ENCODE measurements at places on chromosomes 3 and 15.

- no peak for DNase-seq
Observed at GRCh38 chr3:64215103-64215502, 10.2 kb downstream of the PRICKLE2 start.

DNA sequence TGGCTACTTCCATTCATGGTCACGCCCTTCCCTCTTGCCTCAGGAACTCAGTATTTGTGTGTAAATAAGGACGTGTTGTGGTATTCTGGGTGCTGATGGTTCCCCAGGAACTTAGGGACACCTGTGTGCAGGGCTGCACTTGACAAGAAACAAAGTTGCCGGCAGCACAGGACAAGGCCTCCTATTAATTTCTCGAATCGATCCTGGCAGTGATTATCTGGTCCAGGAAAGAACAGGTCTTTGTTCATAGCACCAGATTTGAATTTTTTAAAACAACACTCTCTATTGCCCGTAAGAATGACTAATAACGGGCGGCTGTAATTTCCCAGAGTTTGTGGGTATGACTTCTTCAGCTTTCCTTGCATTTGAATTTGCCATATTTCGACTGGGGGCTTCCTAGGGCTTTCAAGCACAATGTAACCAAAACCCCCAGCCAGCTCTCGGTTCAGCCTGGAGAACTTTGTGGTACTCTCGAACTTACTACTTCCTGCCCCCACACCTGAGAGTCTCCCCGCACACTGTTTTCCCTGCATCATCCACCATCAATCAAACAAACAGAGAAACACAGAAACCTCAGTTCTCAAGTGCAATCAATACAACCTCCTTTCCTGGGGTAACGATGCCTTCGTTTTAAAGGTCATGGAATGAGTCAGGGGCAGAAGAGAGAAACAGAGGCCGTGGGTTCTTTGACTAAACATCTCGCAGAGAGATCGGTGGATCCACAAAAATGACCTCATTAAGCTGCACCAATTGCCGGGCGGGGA lies 241.7 kb upstream of the ICE2 start:
- peak; percentile 3 for DNase-seq

DNA sequence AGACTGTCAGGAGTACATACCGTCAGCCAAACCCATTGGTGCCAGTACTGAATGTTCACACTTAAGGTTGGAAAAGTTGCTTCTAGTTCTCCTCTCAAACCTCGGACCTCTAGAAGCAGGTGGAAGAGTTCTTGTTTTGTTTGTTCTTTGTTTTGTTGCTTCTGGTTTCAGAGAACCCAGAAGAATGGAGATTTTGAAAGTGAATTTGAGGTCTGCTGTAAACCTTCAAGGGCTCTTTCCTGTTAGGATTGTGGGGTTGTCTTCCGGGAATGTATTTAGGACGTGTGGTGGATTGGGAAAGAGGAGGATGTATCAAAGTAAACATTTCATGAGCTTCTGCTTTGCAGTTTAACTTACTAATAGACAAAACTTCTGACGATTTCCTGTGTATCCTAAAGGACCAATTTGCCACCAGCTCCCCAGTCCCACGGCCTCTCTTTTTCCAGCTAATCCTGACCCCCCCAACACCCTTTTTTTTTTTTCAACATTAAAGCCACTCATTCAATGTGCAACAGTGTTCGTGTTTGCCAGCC lies 50.3 kb downstream of the FILIP1L start:
- no peak for DNase-seq

- DNase-seq = no peak
Observed at GRCh38 chr3:159786489-159787177, 202.0 kb upstream of the IL12A start.

DNA sequence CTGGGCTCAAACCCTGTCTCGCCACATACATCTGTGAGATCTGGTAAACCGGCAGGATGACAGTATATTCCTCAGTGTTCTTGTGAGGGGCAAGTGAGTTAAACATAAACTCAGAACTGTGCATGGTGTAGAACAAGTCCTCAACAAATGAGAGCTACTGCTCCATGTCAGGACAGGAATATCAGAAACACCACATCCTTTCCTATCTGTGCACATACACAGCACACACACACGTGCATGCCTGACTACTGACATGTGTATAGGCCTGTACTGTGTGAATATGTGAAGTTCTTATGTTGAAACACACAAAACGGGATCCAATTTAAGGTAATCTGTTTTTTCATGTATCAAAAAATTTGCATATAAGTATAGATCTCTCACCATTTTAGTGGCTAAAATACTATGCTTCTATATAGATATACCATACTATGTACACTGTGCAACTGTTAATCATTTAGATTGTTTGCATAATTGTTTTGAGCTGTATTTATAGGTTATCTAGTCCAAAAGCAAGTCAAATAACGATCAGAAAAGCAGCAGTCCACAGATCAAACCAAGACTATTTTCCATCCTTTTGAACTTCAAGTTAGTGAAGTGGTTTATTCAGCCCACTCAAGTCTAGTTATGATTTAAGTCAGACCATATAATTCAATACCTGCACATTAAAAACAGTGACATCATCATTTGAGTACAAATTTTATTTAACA lies 44.8 kb downstream of the CCR4 start:
- DNase-seq = no peak

DNA sequence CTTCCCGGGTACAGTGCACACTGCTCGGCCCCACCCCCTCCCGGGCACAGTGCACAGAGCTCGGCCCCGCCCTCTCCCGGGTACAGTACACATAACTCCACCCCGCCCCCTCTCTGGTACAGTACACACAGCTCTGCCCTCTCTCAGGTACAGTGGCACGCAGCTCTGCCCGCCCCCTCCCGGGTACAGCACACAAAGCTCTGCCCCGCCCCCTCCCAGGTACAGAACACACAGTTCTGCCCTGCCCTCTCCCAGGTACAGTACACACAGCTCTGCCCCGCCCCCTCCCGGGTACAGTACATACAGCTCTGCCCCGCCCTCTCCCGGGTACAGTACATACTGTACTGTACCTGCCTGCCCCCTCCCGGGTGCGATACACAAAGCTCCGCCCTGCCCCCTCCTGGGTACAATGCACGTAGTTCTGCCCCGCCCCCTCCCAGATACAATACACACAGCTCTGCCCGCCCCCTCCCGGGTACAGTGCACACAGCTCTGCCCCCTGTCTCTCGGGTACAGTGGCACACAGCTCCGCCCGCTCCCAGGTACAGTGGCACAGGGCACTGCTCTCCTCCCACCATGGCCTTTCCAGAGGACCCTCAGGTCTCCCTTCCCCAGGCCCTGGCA lies 16.4 kb upstream of the PRR20G start:
- no peak for DNase-seq

DNA sequence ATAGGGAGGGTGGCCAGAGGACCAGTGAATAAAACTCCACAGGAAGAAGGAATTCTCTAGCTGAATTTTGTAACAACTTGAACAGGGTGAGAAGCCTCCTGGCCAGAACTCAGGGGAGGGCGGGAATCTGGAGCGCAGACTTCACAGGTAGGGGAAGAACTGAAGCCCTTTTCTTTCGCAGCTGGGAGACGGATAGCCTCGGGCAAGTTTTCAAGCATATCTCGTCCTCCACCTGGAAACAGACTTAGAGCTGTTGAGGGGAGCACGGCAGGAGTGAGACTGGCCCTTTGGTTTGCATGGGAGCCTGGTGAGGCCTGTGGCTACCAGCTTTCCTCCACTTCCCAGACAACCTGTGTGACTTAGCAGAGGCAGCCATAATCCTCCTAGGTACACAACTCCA lies 10.9 kb upstream of the RPL39L start:
- DNase-seq = no peak

DNA sequence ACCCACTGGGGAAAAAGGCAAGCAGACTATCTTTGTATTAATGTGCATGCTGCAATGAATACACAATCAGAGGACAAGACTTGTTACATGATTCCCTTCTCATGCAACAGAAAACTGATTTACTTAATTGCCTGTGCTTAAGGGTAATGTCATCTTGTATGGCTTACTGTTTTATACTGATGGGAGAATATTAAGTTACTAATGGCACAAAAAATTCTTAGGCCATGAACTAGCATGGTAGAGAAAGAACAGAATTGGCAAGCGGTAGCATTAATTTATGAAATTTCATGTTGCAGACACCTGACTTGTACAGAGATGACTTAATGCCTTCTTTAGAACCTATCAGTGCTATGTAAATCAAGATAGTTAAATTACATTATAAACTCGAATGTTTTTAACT lies 282.3 kb downstream of the CNTN3 start:
- DNase-seq = no peak

Measured in activated CD8-positive, alpha-beta memory T cell treated with anti-CD3 and anti-CD28 coated beads for 1 hour (primary cell).